ENCODE measurements at places on chromosomes 16 and 17.

GRCh38 chr16:21600031-21600773 is 825 bp downstream of the METTL9 start:
- peak; percentile 14 for DNase-seq

DNA sequence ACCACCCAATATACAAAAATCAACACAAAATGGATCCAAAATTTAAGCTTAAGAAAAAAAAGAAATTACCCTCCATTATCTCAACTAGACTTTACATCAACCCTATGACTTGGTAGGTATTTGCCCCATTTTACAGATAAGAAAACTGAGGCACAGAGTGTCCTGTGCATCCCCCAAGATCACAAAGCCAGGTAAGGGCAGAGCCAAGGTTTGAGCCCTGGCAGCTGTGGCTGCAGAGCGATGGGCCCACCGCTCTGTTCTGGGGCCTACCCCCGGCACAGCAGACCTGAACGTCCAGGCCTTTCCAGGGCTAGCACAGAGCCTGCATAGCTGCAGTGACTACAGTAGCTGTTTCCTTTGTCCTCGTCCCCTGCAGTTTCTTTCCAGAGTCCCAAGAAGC is 417.6 kb downstream of the SOX9 start:
- DNase-seq: no peak

DNA sequence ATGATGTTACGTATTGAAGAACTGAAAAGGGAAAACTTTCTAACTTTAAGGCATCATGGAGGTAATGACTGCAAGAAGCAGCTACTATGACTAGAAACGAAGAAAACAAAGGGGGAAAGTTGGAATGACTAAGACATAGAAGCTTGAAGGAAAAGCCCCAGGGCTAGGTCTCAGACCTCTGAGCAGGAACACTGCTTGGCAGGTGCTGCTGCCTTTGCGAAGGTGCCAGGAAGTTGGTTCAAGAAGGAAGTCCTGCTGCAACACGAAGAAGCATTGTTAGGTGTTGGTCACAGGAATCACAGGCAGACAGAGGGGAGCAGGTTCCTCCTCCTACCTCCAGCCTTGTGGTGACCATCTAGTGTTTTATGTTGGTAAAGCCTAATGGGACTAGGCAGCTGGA is 48.1 kb upstream of the HS3ST4 start:
- DNase-seq: no peak

- no peak for DNase-seq
Observed at GRCh38 chr16:17117906-17118577, 352.7 kb downstream of the XYLT1 start.

DNA sequence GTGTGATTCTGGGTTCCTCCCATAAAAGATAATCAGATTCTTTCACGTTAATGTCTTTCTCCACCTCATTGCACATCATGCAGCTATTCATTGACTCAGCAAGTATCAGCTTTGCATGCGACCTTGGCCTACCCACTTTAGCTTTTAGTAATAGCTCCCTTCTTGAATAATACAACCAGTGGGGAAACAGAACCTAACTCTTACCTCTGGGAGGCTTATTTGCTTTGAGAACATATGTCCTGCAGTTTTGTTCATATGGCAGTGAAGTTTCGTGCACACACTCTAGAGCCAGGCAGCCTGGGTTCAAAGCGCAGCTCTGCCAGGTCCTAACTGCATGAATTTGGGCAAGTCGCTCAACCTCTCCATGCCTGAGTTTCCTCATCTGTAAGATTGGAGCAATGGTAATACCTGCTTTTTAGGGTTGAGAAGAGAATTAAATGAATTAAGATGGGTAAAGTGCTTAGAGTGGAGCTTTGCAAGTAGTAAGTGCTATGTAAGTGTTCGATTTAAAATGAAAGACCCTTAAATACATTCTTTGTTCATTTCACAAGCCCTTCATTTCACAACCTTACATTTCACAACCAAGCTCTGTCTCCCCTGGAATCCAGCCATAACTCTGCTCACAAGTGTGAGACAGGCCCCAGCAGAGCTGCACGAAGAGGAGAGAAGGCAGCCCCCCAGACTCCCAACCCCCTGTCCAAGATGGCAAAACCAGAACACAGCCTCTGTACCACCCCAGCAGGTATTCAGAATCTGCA is 29.3 kb downstream of the MAPT start:
- no peak for DNase-seq

- DNase-seq: no peak
Observed at GRCh38 chr16:82681592-82681991, 54.8 kb downstream of the CDH13 start.

GRCh38 chr16:50699326-50700159 is 6.1 kb downstream of the NOD2 start:
- DNase-seq: peak; percentile 39

GRCh38 chr17:44546671-44547606 is 10.3 kb upstream of the FZD2 start:
- peak; percentile 40 for DNase-seq

Data from Daoy (cell line).